ENCODE measurements at places on chromosomes 3 and 15.

GRCh38 chr15:89356634-89357298, 22.1 kb upstream of the POLG start:
- no peak for DNase-seq

GRCh38 chr15:93170329-93170728, 81.3 kb upstream of the RGMA start:
- no peak for DNase-seq

- no peak for DNase-seq
Observed at GRCh38 chr3:114792159-114792918, 354.7 kb downstream of the ZBTB20 start.

DNA sequence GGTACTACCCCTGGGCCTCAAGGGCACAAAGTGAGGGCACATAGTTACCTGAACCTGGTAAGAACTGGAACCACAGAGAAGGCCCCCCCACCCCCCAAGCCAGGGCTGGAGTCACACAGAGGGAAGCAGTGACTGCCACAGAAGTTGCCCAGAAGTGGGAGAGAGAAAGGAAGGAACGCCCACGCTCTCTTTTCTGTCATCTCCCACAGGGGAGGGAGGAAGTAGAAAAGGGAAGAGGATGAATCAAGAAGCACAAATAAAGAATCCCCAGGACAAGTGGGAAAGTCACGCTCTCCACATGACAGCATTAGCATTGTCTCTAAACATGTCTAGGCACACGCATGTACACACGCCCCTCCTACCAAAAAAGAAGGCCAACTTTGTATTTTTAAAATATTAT, 114.7 kb upstream of the FRMD4B start:
- no peak for DNase-seq

GRCh38 chr3:49606427-49606826, 52.1 kb downstream of the BSN start:
- DNase-seq: no peak

DNA sequence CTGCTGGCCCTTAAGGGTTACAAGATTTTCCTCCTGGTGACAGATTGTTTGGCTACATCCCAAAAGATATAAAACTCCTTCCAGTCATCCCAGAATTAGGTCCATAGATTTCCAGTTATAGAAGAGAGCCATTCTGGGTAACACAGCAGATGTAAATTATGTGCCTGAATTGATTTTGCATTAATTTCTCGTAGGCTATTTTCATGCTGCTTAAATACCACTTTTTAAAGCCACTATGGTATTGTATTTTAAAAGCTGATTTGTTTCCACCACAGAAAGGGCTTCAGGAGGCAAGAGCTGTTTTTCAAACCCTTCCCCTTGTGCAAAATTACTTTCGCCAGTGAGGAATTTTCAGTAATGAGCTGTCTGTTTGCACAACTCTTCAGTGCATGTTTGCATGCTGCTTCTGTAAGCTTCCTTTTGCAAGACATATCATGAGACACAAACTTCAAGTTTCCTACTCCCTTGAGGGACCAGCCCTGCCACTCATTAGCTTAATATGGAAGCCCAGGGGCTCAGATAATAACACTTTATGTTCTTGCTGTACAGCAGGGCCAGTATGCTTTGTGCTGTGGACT, 105.4 kb upstream of the TNIK start:
- DNase-seq: no peak

GRCh38 chr15:83556754-83557153, 97.2 kb upstream of the ADAMTSL3 start:
- no peak for DNase-seq

GRCh38 chr3:56702490-56703315, 19.6 kb upstream of the TASOR start:
- DNase-seq: peak; percentile 68

GRCh38 chr3:127988770-127989557, 63.3 kb upstream of the SEC61A1 start:
- DNase-seq: no peak

GRCh38 chr3:50520849-50521248, 17.4 kb upstream of the CACNA2D2 start:
- DNase-seq: no peak

GRCh38 chr3:48951764-48952163, 33.1 kb downstream of the ARIH2 start:
- DNase-seq: no peak

- no peak for DNase-seq
Observed at GRCh38 chr15:67120009-67120838, 54.8 kb downstream of the SMAD3 start.

- no peak for DNase-seq
Observed at GRCh38 chr15:52496776-52497470, 31.8 kb downstream of the MYO5A start.

- no peak for DNase-seq
Observed at GRCh38 chr3:10400050-10400748, 79.3 kb upstream of the SEC13 start.

GRCh38 chr3:132399054-132399929, 18.0 kb upstream of the DNAJC13 start:
- no peak for DNase-seq

DNA sequence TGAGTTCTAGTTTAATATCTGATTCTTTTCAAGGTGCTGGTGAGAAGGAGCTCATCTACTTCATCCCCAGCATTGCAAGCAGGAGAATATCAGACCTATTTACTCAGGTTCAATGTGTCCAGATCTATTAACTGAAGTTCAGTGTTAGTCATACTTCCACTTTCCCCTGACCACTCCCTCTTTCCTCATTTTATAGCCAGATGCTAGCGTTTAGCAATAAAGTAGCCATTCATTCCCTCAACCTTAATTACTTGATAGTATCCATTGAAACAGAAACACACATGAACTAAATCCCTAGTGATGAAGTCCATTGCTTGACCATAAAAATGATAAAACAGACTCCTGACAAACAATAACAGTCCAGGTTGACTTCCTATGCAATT, 60.0 kb downstream of the RPL22L1 start:
- DNase-seq: no peak

DNA sequence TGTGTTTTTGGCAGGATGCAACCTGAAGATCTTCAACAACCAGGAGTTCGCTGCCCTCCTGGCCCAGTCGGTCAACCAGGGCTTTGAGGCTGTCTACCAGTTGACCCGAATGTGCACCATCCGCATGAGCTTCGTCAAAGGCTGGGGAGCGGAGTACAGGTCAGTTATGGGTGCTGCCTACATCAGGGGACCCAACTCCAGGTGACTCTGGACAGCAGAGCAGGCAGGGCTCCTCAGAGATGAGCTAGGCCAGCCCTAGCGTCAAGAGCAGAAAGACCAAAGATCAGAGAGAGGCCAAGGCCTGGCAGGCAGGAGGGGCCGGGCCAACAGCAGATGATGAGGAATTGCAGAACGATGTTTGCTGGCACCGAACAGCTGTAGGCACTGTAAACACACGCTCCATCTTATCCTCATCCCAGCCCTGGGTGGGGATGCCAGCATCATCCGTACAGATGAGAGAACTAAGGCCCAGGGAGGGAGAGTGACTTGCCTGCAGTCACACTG, 67.1 kb downstream of the AAGAB start:
- DNase-seq: peak; percentile 21

- DNase-seq: no peak
Observed at GRCh38 chr3:98021830-98022560, 13.1 kb downstream of the GABRR3 start.

GRCh38 chr3:69422751-69423150, 36.9 kb upstream of the FRMD4B start:
- DNase-seq: no peak

DNA sequence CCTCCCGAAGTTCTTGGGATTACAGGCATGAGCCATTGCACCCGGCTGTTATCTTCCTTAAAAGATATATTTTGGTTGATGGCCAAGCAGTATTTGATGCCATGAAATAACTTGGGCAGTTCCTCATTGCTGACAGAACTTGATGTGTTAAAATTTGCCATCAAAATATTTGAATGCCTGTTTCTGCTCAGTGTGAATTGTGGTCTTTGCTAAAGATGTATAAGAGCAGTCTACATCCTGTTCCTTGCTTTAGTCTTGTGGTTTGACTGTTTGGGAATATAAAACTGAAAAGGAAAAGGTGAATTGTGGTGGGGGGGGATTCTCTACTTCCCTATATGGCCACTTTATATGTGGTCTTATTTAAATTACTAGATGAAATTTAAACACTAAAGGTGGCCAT, 14.0 kb downstream of the TRIM71 start:
- no peak for DNase-seq

DNA sequence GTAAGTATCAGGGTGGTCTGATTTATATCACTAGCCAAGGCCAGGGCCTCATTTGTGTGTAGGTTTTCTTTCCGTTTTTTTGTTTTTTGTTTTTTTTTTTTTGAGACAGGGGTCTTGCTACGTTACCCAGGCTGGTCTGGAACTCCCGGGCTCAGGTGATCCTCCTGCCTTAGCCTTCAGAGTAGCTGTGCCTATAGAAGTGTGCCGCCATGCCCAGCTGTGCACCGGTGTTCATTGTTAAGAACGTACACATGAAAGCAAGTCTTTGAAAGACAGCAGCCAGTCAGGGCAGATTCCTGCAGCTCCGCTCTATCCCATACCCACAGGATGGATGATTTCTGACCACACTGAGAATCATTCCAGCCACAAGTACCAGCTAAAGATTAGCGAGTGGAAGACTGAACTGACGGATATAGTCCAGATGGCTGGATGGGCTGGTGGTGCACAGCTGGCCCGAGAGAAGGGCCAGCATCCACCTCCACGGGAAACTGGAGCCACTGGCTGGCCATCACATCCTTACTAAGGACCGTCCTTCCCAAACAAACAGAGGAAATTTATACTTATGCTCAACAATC, 95.4 kb downstream of the PCSK6 start:
- no peak for DNase-seq

DNA sequence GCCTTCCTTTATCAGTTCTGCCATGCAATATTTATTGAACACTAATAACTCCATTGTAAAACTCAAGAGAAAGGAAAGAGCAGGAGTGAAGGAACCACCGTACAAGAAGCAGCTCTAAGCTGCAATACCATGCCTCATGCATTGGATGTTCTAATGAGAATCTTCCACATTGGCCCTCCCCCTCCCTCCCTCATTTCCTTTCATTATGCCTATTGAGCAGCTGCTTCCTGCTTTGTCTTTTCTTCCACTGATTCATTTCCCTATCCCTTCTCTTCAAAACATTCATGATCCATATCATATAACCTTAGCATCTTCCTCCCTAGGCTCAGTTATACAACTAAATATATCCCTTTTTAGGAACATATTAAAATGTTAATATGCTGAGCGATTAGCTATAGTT, 698.7 kb upstream of the GOLIM4 start:
- DNase-seq: no peak

- no peak for DNase-seq
Observed at GRCh38 chr3:72224804-72225509, 440.0 kb upstream of the PROK2 start.

DNA sequence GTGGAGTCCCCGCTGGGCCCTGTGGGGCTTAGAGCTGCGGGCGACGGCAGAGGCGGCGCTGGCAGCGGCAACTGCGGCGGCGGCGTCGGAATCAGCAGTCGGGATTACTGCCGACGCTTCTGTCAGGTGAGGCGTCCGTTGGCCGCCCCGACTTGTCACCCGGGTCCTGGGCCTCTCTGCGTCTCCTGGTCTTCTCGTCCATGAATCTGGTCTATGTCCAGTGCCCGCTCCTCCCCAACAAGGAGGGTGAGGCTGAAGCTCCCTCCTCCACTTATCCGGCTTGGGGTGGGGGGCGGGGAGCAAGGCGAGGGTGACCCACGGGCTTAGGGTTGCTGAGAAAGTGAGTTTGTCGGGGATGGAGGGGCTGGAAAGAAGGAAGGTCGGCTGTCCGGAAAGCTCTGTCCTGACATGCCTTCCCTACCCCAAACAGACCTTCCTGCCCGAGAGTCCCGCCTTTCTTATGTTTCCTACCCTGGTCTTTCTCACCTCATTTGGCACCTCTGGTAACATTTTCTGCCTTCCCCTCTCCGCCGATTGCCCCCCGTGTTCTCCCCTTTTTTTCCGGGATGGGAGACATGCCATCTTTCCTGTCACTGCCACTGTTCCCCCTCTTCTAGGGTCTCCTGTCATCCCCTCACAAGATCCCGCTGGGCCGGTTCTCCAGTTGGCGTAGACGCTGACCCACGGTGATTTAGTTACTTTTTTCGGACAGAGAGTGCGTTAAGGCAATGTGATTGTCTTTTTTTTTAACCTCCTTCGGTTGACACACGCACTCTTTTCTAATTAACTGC, 520 bp downstream of the ZNF654 start:
- peak; percentile 24 for DNase-seq

DNA sequence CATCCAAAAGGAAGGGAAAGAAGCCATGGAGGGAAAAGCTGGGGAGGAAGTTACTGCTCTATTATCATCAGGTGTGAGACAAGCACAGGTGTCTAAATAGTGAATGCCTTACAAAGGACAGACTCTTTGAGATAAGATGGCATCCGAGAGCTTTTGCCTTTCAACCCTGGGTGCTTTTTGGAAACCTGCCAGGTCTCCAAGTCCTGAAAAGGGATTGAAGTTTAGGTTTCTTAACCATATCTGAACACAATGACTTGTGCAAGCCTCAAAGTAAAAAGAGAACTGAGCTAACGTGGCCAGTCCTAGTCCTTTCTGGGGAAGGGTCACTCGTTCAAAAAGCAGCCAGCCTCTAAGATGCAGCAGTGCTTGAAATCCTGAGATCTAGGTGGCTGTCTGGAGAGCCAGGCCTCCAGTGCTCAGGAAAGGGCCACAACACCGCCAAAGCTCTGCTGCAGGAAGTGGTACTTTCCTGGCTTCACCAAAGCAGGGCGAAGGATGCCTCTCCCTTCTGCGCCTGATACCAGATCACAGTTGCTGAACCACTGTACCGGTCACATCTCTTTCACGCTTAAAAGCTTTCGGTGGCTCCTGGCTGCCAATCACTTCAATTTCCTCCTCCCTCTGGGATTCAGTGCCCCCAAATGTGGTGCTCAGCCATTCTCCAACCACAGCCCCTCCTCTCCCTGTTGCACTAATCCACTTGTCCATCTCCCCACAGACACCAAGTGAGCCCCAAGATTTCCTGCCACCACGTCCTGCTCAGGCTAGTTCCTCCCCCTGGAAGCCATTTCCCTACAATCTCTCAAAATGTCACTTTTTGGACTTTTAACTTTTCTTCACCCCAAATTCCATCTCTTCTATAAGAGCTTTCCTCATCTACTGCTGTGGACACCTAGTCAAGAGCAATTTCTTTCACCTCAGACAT, 104.1 kb upstream of the LPP start:
- DNase-seq: no peak

DNA sequence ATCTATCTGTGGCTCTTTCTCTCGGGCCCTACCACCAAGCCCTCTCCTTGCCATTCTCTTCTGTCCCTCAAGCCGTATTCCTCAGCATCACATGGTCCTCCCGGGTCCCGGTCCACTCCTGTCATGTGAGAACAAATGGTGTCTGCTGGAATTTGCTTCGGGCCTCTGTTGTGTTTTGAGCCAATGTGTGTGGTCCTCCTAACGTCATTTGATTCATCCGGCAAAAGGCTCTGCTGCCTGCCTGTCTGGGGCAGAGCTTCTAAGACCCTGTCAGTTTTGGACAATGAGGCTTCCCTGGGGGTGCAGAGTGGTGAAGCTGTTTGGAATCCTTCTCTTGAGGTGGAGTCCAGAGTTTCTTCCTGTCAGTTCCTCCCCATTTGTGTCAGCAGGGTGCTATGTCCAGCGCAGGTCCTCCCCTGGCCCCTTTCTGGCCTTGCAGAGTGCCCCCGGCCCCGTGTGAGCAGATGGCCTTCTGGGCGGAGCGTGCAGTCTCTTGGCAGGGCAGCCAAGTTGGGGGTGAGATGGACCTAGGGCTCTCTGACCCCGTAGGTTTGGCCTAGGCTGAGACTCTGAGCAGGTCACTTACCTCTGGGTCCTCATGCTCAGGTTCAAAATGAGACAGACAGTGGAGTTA, 93.6 kb downstream of the APBA2 start:
- DNase-seq: no peak

GRCh38 chr15:49813625-49814024, 192.8 kb downstream of the DTWD1 start:
- DNase-seq: no peak

- DNase-seq: no peak
Observed at GRCh38 chr3:195103623-195104022, 167.3 kb downstream of the XXYLT1 start.
